ENCODE measurements at places on chromosomes 12 and 14.
A peak's percentile ranks its signal among the peaks of the same experiment; 100 is the strongest.

- peak; percentile 37 for DNase-seq
Observed at GRCh38 chr14:21070083-21070609, at the start of gene ARHGEF40. Gene ARHGEF40, plus strand, starts transcription at chr14:21070304. Its CDS starts 93 bp downstream, at chr14:21070397.

GRCh38 chr12:95204141-95204866 is 13.0 kb downstream of the FGD6 start:
- DNase-seq = peak; percentile 95

- no peak for DNase-seq
Observed at GRCh38 chr12:49622501-49623141, 740 bp upstream of the PRPF40B start.

DNA sequence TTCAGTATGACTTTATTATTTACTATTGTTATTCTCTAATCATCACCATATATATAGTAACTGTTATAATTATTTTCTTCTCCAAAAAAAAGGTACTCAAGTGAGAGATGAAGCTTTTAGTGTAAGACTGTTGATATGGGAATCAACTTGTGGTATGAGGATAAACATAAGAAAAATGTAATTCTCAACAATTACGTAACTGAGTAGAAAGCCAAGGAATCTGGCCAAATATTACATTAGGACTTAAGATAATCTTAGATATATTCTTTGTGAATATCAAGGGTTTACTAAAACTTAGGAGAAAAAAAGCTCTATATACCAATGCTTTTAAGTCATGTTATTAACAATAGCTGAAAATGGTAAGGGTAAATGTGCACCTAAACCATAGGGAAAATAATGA is 13.3 kb downstream of the SENP1 start:
- no peak for DNase-seq

Measured in HT-29 (cell line).